ENCODE measurements at places on chromosomes 1 and 21.

DNA sequence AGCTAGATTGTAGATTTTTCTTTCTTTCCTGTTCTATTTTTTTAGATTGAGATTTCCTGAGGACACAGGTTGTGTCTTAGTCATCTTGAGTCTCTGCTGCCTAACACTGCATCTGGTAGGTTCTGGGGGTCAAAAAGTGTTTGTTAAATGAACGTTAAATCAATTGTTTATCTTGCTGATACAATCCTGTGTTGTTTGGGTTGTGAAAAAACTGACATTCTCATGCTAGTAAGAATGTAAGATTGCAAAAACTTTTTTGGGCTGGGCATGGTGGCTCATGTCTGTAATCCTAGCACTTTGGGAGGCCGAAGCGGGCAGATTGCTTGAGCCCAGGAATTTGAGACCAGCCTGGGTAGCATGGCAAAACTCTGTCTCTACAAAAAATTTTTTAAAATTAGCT is 3.4 kb downstream of the CTSK start:
- DNase-seq, result no peak

DNA sequence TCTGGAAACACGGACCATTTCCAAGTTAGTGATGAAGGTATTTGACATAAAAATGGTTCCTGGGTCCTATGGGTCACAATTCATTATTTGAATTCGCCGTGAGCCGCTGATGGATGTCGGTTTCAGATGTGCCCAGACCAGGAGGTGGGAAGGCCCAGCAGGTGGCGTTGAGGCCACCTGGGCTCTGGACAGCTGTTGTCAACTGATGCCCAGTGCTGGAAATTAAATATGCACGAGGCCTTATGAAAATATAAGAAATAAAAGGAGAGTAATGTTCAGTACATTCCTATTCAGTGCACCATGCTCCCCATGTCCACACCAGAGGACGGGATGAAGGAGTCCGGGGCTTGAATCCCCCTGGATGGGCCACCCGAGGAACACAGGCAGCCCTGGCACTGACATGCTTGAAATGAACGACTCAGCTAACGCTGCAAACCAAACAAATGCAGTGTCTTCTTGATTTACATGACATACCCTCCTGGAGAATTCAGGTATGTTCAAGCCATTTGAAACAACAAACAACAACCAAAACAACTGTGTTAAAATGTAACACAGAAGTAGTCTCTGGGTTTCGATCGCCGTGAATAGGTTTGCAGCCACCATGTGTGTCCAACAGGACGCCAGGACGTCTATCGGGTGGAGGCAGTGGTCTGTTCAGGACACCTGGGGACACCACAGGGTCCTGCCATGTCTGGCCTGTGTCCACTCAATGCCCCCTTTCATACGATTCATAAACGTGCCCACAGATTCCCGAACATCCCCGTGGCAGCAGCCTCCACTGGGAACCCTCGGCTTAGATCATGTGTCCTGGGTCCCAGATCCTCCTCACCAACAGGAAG is 6.1 kb downstream of the TFF3 start:
- no peak for DNase-seq

- DNase-seq, result no peak
These were observed 725.7 kb downstream of the USP25 start for GRCh38 chr21:16455526-16455925.

DNA sequence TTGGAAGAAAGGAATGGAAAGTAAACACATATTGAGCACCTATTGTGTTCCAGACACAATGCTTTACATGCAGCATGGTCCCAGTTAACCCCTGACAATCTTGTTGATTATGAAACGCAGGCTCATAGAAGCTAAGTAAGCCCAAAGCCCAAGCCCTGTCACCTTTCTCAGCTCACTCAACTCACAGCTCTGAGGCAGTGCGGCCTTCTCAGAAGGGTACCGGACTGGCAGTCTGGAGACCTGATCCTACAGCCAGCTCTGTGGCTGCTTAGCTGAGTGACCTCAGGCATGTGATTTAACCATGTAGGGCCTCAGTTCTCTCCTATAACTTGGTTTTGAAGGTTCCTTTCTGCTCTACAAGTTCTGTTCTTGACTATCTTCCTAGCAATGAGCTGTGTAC is 464 bp upstream of the RNASEL start:
- no peak for DNase-seq

All from thoracic aorta (tissue), 2 donors.